Muscle of leg (tissue), 16 donors: ENCODE measurements at places on chromosomes 1 and 21.
A peak's percentile ranks its signal among the peaks of the same experiment; 100 is the strongest.

DNA sequence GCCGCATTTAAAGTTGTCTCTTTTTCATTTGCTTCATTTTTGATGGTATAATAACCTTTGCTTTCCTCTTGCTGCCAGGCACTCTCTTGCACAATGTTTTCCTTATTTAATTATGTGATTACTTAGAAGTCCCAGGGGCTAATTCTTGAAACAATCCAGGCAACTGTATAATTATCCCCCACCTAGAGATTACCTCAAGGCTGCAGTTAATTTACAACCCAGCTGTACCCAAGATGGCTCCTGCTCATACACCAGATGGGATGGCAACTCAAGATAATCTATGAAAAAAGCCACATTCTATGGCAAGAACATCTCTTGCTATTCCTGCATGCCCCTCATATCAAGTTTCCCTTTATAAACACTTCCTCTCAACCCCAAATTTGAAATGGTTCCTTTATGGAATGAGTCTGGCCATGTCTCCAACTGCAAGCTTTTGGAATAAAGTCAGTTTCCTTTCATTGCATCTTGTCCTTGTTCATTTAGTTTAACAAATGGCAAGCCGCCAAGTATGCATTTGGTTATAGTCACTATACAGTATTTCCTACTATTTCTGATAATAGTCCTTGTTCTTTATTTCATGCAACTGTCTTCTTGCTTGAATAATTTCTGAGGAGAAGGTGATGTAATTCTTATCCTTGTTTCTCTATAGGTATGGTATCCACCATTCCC lies 1042.6 kb downstream of the PLA2G4A start:
- DNase-seq, result peak; percentile 23

DNA sequence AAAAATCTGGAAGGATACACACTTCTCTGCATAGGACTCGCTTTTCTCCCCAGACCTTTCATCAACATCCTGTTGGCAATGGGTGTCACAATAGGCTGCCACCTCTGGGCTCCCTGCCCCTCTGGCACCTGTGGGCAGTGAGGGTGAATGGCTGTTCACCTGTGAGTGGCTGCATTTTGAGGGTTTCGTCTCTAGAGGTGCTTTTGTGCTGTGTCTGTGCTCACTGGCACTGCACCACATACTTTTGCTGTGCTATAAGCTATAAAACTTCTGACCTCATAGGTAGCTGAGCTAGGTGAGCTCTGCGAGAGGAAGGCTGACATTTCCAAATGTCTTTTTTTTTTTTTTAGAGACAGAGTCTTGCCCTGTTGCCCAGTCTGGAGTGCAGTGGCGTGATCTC lies 35.9 kb downstream of the SLC30A1 start:
- no peak for DNase-seq

- no peak for DNase-seq
Measured at GRCh38 chr21:45629046-45629981, 14.2 kb upstream of the PCBP3 start.

DNA sequence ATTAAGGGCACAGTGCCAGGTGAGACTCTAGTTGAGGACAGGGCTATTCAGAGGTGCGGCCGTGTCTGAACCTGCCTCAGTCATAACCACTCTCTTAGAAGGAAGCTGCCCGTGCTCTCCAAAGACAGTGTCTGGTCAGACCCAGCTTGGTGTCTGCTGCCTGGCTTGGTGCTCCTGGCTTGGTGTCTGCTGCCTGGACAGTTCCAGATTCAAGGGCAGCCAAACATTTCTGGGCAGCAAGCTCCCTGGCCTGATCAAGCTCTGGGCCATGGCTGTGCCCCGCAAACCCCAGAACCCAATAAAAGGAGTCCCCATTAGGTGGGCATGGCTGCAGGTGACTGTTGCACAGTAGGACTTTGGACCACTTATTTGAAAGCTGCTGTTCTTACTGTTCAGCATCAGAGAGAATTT lies 27.7 kb downstream of the NEK2 start:
- DNase-seq, result no peak
